ENCODE measurements at places on chromosomes 1 and 21.

DNA sequence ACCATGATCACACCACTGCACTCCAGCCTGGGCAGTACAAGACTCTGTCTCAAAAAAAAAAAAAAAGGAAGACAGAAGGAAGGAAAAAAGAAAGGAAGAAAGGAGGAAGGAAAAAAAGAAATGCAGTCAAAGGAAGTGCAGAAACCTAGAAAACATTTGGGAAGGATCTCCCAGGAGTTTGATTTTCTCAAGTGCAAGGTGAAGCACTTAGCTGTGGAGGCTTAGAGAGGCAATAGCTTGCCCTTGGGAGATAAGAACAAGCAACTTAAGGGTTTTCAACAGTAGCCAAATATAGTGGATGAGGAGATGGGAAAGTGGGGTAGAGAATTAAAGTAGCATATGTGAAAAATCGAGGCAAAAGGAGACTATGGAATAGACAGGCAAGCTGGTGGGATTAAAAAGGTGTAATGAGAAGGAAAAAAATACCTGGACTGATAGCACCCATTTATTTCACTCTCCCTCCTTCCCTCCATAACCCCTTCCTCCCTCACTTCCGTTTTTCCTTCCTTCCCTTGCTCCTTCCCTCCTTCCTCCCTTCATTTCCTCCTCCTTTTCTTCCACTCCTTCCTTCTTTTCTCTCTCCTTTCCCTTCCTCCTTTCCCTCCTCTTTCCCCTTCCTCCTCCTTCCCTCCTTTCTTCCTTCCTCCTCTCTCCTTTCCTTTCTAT is 6.8 kb upstream of the FAM89A start:
- no peak for ATAC-seq

- ATAC-seq: no peak
These were observed 120.8 kb upstream of the KCNE2 start for GRCh38 chr21:34242973-34243372.

- no peak for ATAC-seq
These were observed 14.6 kb downstream of the SSX2IP start for GRCh38 chr1:84675631-84676030.

GRCh38 chr1:68958958-68959357 is 462.1 kb upstream of the DEPDC1 start:
- ATAC-seq: no peak

DNA sequence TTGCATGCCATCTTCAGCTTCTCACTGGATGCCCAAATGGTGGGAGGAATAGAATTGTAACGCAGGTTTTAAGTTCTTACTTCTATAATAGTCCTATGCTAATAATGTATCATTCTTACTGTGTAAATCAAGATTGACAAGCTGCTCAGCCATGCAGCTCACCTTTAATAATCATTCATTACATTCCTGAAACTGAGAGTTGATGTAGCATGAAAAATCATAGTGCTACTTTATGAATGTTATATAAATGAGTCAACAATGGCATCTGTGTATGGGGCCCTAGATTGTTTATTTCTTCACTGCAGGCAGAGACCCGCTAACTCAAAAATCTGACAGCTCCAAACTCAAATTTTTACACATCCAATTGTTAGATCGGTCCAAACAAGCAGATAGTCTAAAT is 34.4 kb downstream of the FH start:
- no peak for ATAC-seq

DNA sequence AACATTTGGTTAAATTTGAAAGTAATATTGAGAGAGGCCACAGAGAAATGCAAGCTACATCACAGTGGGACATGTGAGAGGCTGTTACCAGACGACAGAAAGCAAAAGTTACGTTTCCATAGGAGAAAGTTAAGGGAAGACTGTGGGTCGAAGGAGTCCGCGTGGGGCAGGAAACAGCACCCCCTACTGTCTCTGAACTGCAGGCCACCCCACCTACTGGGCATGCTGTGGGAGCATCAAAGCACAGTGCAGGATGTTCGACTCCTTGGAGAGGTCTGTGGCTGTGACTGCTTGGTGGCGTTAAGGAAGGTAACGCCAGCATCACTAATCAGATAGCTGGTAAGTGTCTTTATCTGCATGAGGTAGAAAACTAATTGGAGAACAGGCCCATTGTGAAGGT is 123.9 kb downstream of the PTBP2 start:
- ATAC-seq: no peak

GRCh38 chr1:14929547-14930246 is 223.8 kb upstream of the TMEM51 start:
- ATAC-seq: no peak

DNA sequence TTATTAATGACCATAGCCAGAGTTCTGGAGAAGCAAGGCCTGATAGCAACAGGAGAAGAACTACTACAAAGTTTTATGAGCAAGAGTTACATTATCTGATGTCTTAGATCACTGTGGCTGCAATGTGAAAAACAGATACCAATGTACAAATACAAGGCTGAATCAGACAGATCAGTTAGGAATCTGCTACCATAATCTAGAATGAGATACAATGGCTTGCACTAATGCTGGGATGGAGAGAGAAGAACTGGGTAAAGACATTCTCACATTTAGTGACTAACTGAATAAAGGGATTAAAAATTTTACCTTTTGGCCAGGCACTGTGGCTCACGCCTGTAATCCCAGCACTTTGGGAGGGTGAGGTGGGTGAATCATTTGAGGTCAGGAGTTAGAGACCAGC is 41.3 kb downstream of the ARID4B start:
- no peak for ATAC-seq

GRCh38 chr1:178344513-178345091 is 152.2 kb downstream of the CLEC20A start:
- peak; percentile 63 for ATAC-seq

- ATAC-seq: no peak
These were observed 199.3 kb upstream of the TMEM51 start for GRCh38 chr1:14954210-14954609.

DNA sequence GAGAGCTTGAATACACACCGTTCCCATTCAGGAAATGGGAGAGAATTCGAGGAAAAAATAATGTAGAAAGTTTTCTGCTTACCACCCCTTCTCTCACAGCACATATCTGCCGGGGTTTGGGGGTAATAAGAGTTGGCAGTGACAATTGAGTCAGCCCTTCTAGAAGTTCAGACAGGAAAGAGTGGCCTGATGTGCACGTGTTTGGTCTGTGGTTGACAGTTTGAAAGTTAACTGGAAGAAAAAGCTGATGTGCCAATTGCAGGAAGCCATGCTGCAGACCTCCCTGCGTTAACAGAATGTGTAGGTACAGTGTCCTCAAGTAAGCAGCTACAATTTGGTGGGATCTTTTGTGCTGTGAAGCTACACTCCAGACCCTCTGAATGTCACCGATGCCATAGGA is 50.9 kb downstream of the DHX9 start:
- ATAC-seq: no peak

DNA sequence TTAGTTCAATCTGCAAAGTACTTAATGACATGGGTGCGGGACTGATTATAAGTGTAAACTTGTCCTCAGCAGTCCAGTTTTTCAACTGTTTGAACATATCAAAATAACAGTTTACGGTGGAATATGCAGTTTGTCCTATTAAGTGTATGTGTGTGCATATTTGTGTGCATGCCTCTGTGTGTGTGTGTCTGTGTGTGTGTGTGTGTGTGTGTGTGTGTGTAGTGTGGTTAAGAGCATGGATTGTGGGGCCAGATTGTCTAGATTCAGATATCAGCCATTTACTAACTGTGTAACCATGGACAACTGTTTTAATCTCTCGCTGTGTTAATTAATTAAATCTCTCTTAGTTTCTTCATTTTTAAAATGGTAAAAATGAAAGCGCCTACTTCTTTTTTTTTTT is 39.0 kb downstream of the NEXN start:
- ATAC-seq: no peak

GRCh38 chr1:39170731-39171667 is 33.5 kb upstream of the MACF1 start:
- ATAC-seq: no peak

- ATAC-seq: no peak
These were observed 211.4 kb downstream of the PTPRC start for GRCh38 chr1:198850196-198850595.

DNA sequence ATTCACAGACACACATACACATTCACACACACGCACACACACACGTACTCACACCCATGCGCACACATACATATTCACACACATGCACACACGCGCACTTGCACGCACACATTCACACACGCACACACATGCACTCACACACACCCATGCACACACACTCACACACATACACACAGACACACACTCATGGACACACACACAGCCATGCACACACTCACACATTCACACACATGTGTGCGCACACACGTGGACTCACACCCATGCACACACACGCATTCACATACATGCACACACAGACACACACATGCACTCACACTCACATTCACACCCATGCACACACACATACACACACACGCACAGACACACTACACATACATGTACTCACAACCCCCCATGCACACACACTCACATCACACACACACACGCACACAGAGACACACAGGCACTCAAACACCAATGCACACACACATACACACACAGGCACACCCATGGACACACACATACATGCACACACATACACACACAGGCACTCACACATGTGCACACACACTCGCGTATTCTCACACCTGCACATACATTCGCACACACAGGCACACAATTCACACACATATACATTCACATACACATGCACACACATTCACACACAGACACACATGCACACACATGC is 589.1 kb downstream of the PTPRU start:
- ATAC-seq: no peak

GRCh38 chr1:165828669-165829329 is 1.4 kb downstream of the UCK2 start:
- ATAC-seq: peak; percentile 35

- no peak for ATAC-seq
These were observed 295.0 kb downstream of the OMA1 start for GRCh38 chr1:58251430-58252073.

GRCh38 chr1:222769971-222770620 is 33.1 kb downstream of the FAM177B start:
- ATAC-seq: no peak

DNA sequence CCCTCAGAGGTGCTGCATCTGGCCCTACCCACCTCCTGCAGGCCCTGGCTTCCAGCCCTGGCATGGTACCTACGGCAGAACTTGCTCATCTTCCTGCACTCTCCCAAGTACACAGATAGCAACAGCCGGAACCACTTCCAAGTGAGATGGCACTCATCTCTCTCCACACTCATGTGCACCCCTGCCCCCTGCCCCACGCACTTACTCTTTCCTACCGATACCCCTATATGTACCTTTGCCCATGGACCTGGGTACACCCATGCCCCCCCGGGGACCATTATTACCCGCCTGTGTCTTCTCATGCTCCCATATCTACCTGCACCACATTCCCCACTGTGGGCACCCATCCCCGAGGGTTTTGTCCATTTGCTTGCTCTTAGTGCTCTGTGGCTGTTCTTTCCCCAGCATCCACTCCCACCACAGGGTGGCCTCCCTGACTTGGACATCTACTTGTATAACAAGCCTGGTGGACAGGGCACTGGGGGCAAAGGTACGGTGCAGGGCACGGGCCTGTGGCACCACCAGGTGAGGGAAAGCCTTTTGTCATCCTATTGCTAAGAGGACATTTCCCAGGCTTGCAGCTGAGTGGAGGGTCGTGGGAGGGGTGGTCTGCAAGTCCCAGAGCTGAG is 14.7 kb downstream of the HYI start:
- no peak for ATAC-seq

DNA sequence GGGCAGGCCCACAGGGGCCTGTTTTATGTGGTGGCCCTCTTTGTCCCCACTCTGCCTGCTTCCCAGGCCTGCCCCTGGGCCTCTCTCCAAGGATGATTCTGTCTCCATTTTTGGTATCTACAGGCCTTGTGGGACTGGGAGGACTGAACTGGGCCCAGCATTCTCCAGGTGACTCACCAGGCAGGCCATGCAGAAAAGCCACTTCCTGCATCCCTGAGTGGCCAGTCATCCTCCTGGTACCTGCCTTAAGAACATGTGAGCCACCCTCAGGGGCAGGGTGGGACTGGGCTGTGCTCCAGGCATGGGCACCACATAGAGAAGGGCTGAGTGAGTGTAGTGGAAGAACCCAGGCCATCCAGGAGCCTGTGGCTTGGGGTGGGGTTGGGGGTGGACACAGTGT is 20.0 kb upstream of the BCAR3 start:
- peak; percentile 34 for ATAC-seq

DNA sequence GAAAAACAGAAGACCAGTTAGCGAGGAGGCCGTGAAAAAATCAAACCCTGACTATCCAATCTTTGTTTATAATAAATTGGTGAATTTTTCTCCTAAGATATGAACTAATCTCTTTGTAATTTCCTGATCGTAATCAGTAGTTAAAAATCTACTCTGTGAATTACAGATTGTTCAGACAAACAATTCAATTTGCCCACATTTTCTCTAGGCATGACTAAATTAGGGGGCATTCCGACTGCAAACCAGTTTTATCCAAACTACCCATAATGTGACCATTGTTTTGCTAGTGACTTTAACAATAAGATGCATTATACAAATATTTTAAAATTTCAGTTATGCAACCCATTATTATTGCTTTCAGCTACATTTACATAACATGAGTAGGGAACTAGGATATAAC is 546.9 kb upstream of the ADAMTS5 start:
- no peak for ATAC-seq

DNA sequence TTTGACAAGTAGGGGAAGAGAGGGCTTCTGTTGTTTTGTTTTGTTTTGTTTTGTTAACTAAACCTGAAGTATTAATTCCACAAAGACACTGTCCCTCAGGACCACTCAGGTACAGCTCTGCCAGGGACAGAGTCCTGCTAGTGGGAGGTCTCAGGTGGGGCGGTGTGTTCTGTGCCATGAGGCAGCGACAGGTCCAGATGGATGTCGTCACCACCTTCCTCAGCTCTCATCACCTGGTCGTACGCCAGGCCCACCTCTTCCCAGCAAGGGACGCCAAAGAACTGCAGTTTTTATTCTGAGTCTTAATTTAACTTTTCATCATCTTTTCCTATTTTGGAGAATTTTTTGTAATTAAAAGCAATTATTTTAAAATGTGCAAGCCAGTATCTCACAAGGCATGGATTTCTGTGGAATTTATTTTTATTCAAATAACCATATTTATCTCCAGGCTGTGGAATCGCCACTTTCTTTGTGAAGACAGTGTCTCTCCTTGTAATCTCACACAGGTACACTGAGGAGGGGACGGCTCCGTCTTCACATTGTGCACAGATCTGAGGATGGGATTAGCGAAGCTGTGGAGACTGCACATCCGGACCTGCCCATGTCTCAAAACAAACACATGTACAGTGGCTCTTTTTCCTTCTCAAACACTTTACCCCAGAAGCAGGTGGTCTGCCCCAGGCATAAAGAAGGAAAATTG is 62.5 kb downstream of the POFUT2 start:
- ATAC-seq: no peak

- no peak for ATAC-seq
These were observed 33.0 kb downstream of the RIPPLY3 start for GRCh38 chr21:37039411-37040075.

All from gastroesophageal sphincter (tissue), 4 donors.